ENCODE measurements at places on chromosomes 3 and 15.

GRCh38 chr3:123071146-123071545 lies 4.3 kb downstream of the PDIA5 start:
- no peak for DNase-seq

DNA sequence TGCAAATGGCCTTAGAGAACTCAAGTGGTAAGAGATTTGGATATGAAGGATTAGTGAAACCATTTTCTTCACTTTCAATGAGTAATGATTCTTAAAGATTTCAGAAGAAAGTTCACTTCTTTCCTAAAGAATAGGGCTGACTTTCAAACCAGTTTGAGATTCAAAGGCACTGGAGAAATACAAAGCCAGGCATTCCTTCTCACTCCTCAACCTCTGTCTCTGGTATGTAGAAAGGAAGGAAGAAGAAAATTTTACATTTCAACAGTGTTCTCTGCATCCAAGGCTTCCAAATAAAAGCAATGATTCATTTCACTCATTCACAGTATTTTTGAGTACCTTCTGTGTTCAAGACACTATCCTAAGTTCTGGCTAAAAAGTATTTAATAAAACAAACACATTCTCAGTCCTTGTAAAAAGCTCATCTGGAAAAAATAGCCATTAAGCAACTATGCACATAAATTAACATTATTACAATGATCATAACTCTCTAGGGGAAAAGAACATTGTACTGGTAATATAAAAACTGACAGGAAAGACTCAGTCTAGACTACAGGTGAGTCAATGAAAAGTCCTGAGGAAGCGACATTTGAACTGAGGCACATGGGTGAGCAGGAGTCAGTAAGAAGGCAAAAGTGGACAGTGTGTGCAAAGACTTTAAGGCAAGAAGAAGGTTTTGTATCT lies 79.5 kb downstream of the IMPG2 start:
- DNase-seq, result no peak

- DNase-seq, result no peak
Observed at GRCh38 chr3:106908181-106908938, 468.9 kb upstream of the CCDC54 start.

DNA sequence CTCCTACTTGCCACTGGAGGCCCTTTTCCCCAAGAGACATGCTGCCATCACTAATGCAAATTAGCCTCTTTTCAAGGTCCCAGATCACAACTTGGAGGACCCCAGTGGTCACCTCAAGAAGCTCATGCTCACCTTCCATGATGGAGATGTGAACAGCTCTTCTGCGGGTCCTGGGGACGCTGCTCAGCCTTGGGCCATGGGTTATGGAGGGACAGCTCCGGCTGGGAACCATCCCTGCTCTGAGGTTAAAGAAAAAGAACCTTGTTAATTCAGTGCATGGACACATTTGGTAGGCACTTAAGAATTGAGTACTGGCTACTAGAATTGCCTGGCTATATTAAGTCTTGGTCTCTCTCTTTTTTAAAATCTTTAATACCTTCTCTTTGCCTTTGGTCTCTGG lies 56.8 kb downstream of the WDR76 start:
- no peak for DNase-seq

GRCh38 chr3:194124193-194124592 lies 11.8 kb upstream of the HES1 start:
- no peak for DNase-seq

DNA sequence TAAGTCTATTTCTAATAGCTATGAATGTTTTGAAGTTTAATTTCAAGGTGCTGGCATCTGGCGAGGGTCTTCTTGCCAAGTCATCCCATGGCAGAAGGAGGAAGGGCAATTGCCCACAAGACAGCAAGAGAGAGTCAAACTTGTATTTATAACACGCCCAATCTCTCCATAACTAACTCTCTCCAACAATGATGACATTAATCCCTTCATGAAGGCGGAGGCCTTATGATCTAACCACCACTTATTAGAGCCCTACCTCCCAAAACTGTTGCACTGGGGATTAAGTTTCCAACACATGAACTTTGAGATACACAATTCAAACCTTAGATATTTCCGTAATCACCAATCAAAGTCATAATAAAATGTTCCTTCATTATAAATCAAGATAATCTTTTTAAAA lies 406.9 kb downstream of the CNTN6 start:
- DNase-seq, result no peak

DNA sequence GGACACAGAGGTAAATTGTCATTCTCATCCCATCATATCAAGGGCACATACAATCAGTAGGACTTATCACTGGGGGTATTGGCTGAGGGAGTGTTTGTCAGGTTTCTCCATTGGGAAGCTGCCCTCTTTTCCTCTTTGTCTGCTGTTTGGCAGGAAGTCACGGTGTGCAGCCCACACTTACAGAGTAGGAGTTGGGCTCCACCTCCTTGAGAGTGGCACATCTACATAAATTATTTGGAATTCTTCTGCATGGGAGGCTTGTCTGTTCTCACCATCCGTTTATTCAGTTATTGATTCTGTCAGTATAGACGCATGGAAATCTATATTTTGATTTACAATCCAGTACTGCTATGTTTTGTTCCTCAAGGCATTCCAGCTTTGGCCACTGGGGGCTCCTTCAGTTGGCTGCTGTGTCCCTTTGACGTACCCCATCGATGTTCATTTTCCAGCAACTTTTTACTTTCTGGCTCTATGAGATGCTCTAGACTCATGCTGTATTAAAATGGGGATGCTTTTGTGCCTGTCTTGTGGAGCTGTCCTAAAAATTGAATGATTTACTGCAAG lies 200.3 kb downstream of the SLCO3A1 start:
- no peak for DNase-seq

- no peak for DNase-seq
Observed at GRCh38 chr3:122390665-122391064, 6.7 kb downstream of the FAM162A start.

DNA sequence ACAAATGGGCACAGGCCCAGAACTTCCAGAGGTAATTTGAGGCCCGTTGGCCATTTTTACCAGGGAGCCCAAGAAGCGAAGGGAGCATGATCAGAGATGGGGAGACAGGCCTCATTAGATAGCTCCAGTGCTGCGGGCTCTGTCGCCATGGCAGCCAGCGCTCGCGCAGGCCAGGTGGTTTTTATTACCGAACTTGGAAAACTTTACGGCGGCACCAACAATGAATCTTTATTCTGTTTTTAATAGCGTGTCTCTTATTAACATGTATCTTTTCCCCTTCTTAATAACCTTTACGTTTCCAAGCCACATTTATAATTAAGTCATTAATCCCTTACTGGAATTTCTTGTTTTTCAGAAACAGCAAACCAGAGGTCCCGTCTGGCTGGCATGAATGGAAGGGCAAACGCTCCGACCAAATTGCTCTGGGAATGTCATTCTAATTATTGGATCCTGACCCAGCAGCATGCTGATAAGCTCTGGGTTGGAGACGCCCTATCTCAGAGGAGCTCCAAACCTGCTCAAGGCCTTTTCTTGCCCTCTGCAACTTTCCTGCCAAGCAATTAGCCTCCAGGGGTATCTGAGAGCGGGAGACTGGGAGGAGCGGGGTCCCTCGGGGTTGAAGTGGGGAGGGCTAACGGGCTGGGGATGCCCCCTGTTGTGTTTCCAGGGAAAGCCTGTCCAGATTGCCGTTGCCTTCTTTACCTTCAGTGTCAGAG lies 256.4 kb downstream of the TLE3 start:
- no peak for DNase-seq

All from NCI-H510A (cell line).